Testis (tissue), 5 donors: ENCODE measurements at places on chromosomes 16 and 17. TPM values are rescaled to one million over a fixed set of nuclear protein-coding genes. Genes with fewer than 3 reads are reported as not detected.

Gene DPEP3
- 61.0 TPM for polyA plus RNA-seq

Gene TMEM235
- polyA plus RNA-seq = not detected

Gene RCVRN
- 0.32 TPM for polyA plus RNA-seq

Gene DBNDD1
- polyA plus RNA-seq = 2.3 TPM

Gene VMO1
- polyA plus RNA-seq = 0.98 TPM

- no peak for DNase-seq
Measured at GRCh38 chr17:2195729-2196128, 107.9 kb downstream of the SMG6 start.

DNA sequence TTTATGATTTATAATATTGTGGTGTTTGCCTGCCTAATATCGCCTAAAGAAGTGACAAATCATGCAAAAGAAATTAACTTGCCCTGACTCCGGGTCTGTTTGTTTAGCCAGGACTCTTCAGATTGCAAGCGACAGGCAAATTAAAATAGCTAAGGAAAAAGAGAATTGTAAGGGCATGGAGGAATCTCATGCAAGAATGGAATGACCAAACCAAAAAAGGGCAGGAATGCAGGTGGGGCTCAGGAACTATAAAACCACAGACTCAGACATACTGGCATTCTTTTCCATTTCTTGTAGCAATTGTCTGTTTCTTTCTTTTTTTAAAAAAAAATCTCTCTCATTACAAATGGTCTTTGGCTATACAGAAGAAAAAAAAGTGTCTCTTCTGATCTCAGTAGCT, 188.1 kb upstream of the XYLT1 start:
- DNase-seq = no peak

GRCh38 chr17:79838522-79839274, 542 bp downstream of the CBX4 start:
- DNase-seq = no peak

GRCh38 chr17:79520167-79521165, 90.4 kb downstream of the RBFOX3 start:
- no peak for DNase-seq

DNA sequence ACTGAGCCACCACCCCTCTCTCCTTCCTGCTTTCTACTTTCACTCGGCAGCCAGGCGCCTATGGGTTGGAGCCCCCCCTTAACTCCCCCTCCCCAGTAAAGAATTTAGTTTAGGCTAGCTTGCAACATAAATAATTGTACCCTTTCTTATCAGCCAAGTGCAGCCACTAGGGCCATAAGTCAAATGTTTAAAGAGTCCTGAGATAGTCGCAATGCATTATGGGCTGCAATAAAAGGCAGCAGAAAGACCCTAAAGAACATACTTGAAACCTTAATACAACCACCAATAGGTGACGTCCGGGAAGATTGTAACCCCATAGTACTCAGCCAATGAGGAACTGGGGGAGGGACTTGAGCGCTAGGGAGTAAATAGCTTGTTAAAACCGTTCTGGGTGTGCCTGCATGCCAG, 40.5 kb downstream of the C16orf82 start:
- no peak for DNase-seq

GRCh38 chr16:52528393-52529065, 18.4 kb downstream of the TOX3 start:
- DNase-seq = no peak

DNA sequence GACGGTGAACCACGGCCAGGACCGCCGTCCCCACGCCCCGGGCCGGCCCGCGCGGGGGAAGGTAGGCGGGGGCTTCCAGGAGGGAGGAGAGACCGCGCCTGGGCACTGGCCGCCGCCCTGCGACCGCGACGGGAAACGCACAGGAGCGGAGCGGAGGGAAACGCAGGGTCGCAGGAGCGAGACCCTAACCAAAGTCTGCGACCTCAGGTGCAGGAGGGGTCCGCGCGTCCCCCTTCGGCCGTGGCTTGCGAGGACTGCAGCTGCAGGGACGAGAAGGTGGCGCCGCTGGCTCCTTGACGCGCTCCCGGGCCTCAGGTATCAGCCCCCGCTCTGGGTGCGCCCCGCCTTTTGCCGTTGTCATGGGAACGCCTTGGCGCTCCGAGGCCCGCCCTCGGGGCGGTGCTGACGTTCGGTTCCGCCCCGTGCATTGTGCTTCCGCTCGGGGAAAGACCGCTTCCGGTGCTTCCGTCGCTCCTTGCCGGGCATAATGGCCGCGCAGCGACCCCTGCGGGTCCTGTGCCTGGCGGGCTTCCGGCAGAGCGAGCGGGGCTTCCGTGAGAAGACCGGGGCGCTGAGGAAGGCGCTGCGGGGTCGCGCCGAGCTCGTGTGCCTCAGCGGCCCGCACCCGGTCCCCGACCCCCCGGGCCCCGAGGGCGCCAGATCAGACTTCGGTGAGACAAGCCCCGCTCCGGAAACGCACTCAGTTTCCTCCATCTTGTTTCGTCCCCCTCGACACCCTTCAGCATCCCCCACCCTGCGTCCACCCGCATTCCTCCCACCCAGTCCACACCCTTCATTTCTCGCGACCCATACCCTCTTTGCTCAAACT, at the start of gene OVCA2:
Gene OVCA2 (plus strand): TSS at position 462 of the 829 bp plus-strand sequence. CDS start 26 bp downstream, at position 488.
- peak; percentile 97 for DNase-seq
